ENCODE measurements at places on chromosomes 3 and 15.

DNA sequence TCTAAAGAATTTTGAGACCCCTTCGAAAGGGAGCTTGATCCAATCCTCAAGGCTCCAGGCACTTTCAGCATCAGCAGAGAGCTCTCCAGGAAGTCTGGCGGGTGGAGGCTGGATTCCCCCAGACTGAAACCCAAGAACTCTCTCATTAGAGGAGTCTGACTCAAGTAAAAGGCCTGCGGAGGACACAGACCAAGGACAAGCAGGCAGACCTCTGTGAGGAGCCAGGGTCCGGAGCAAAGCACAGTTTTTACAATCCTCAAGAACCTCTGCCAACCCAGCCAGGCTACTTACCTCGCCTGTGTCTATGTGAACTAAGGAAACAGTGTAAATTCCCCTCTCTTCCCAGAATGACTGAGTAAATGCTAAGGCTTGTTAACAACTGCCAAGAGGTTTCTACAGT is 86.2 kb downstream of the FBN1 start:
- no peaks in the 10 kb centered on the region for H3K36me3 ChIP-seq
- H3K4me3 ChIP-seq, result no peak overlapping the region
- no peaks in the 10 kb centered on the region for H3K4me1 ChIP-seq
- H3K27ac ChIP-seq, result no peak overlapping the region

DNA sequence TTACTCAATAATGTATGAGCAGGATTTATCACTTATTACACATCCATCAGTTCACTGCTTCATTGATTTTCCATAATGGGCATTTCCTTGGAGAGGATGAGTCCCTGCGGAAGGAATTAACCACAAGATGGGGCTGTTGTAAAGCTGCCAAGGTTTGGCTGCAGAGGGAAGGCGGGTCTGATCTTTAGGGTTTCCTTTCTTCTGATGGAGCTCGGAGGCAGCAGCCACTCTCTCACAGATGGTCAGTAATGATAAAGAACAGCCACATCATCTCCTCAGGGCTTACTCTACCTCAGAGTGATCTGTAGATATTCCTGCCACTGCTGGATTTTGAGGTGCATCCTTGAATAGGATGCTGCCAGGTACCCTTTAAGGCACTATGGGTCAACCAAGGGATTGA is 115.2 kb downstream of the USP13 start:
- no peaks in the 10 kb centered on the region for H3K4me1 ChIP-seq
- no peak overlapping the region for H3K27ac ChIP-seq
- no peak for DNase-seq

DNA sequence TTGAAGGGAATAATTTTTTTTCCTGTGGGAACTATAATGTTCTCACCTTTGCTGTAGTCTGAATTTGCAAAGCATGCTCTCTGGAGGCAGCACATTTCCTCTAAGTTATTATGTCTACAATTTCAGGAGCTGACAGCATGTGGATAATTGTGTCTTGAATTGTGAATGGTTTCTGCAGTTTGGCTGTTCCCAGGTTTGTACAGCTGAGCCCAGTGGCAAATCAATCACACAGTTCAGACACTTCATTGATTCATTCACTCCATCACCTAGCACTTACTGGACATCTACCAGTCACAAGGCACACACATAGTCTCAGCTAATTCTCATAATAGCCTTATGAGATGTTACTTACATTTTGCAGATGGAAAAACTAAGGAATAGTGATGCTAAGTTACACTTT is 219.0 kb upstream of the ROPN1 start:
- peaks cover 21% of the 10 kb centered on the region for H3K27me3 ChIP-seq
- no peaks in the 10 kb centered on the region for H3K4me1 ChIP-seq
- H3K4me3 ChIP-seq, result no peak overlapping the region
- H3K27ac ChIP-seq, result no peak overlapping the region
- H3K36me3 ChIP-seq, result no peaks in the 10 kb centered on the region

GRCh38 chr3:120438665-120439370 is 12.0 kb downstream of the FSTL1 start:
- H3K27me3 ChIP-seq, result peaks cover 11% of the 10 kb centered on the region
- H3K36me3 ChIP-seq, result no peaks in the 10 kb centered on the region
- DNase-seq, result no peak

DNA sequence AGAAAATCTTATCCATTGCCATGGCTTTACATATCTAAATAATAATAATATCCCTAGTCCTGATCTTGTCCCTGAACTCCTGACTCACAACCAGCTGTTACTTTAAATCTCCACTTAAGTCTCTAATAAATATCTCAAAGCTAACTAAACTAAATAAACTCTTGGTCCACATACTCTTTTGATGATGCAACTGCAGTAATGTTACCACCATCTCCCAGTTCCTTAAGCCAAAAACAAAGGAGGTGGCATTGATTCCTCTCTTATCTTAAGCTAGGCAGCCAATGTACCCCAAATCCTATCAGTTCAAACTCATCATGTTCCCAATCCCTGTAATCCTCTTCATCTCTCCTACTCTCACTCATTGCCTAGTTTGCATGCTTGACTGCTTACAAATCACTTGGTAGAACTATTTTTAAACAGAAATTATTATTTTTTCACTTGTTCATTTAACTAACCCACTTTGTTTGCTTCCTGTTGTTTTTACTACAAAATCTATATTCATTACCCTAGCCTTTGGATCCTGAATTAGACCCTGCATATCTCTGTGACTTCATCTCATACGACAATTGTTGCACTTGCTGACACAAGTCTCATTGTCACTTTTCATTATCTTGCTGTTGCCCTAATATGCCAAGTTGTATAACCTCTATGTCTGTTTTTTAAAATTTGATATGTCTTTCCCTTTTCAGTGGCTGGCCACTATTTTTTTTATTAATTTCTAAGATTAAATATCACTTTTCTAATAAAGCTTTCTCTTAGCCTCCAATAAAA is 462.2 kb downstream of the ZPLD1 start:
- H3K27me3 ChIP-seq, result no peaks in the 10 kb centered on the region
- H3K27ac ChIP-seq, result no peak overlapping the region
- no peaks in the 10 kb centered on the region for H3K4me1 ChIP-seq
- no peaks in the 10 kb centered on the region for H3K36me3 ChIP-seq

- H3K36me3 ChIP-seq, result no peaks in the 10 kb centered on the region
- no peaks in the 10 kb centered on the region for H3K27me3 ChIP-seq
- no peak overlapping the region for H3K27ac ChIP-seq
- no peak for DNase-seq
Observed at GRCh38 chr3:171648069-171648468, 162.2 kb downstream of the PLD1 start.

DNA sequence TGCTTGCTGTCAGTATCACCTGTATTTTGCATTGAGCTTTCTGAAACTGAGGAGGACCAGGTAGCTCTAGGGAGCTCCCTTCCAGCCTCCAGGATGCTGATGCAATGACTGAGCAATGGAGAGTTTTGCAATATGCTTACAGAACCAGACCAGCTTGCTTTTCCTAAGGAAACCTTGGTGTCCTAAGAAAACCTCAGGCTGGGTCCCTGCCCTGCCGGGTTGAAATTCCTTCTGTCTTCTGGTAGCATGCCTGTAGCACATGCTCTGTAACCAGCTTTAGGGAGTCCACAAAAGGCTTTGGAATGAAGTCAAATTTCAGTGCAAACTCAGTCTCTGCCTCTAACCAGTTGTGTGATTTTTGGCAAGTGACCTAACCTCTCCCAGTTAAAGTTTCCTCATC is 65.8 kb upstream of the GSK3B start:
- peaks cover 5% of the 10 kb centered on the region for H3K27me3 ChIP-seq
- H3K36me3 ChIP-seq, result peaks cover 10% of the 10 kb centered on the region
- no peak overlapping the region for H3K27ac ChIP-seq
- no peaks in the 10 kb centered on the region for H3K4me1 ChIP-seq
- H3K4me3 ChIP-seq, result no peak overlapping the region

DNA sequence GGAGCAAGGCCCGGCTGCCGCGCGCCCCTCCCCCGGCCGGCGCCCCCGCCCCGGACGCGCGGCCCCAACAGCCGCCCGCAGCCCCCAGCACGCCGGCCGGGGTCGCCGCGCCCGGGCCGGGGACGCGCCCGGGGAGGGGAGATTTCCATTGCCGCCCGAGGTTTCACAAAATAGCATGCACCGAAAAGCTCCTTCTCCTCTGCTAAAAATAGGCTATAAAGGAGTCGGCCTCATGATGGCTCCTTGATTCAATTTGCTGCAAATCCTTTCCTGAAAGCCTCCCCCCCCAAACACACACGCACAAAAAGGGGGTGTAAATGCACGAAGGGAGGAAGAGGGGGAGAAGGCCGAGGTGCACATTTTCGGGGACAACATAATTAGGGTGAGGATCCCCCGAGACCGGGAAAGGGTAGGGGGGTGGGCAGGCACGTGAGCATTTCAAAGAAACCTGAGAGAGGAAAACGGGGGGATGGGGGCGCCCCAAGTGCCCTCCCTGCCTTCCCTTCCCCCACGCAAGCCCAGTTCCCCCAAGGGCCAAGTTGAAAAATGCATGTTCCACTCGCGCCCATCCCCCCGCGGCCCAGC is 734 bp downstream of the TBL1XR1 start:
- peak overlapping the region; percentile 97 for H3K4me3 ChIP-seq
- H3K27me3 ChIP-seq, result no peaks in the 10 kb centered on the region
- peak; percentile 78 for DNase-seq
- H3K4me1 ChIP-seq, result peaks cover 66% of the 10 kb centered on the region
- H3K27ac ChIP-seq, result peak overlapping the region; percentile 96
- peaks cover 46% of the 10 kb centered on the region for H3K36me3 ChIP-seq

DNA sequence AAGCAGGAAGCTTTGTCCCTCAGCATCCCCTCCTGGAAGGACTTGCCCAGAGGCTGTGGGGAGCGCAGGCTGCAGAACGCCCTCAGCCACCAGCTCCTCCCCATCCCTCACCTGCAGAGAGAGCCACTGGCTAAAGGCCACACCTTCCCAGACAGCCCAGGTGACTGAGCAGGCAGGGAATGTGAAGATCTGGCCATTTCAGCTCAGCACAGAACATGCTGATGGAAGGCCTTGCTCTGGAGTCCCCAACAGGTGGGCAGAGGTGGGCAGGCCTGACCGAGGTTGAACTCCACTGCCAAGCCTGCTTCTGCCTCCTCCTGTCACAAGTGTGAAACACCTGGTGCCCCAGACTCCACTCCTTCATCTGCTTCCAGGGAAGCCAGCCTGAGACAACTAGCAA is 50.7 kb upstream of the SEC61A1 start:
- no peak for DNase-seq
- H3K27ac ChIP-seq, result no peak overlapping the region
- H3K27me3 ChIP-seq, result peaks cover 6% of the 10 kb centered on the region
- H3K4me3 ChIP-seq, result no peak overlapping the region
- H3K36me3 ChIP-seq, result no peaks in the 10 kb centered on the region

DNA sequence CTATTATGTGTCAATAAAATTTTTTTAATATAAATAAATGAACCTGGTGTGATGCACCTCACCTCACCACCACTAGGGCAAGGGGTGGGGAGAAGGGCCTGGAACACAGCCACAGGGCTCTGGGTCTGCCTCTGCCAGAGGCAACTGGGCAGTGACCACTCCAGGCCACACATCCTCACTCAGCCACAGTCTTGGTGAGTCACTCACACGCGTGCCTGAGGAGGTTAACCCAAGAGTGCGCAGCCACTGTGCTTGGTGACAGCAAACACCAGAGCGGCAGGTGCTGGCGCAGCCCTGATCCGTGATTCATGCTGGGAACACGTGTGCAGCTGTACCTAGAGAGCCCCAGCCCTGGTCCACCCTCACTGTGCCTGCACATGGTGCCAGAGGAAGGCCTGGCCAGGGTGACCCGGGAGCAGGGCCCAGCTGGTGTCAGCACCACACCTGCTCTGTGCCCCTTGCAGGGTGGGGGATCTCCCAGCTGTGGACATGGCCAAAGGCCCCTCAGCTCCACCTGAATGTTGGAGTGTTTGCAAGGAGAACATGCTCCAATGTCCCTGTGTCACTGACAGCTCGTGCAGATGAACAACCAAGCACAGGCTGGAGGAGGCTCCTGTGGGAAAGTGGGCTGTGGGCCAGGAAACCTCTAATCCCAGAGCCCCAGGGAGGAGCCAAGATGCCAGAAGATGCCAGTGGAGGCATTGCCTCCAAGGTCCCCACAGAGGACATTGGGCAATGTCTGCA is 2.1 kb downstream of the SLC41A3 start:
- peaks cover 16% of the 10 kb centered on the region for H3K36me3 ChIP-seq
- DNase-seq, result no peak
- H3K4me1 ChIP-seq, result peaks cover 24% of the 10 kb centered on the region
- peak overlapping the region; percentile 11 for H3K27ac ChIP-seq
- H3K4me3 ChIP-seq, result no peak overlapping the region

- no peak overlapping the region for H3K27ac ChIP-seq
- no peaks in the 10 kb centered on the region for H3K4me1 ChIP-seq
- H3K36me3 ChIP-seq, result no peaks in the 10 kb centered on the region
- DNase-seq, result no peak
Observed at GRCh38 chr3:25057379-25057778, 370.7 kb upstream of the RARB start.

GRCh38 chr3:104291437-104291851 is 1075.3 kb upstream of the ALCAM start:
- no peaks in the 10 kb centered on the region for H3K36me3 ChIP-seq
- H3K27ac ChIP-seq, result no peak overlapping the region
- H3K27me3 ChIP-seq, result no peaks in the 10 kb centered on the region
- no peak for DNase-seq
- peak overlapping the region; percentile 18 for H3K4me3 ChIP-seq
- peaks cover 14% of the 10 kb centered on the region for H3K4me1 ChIP-seq

DNA sequence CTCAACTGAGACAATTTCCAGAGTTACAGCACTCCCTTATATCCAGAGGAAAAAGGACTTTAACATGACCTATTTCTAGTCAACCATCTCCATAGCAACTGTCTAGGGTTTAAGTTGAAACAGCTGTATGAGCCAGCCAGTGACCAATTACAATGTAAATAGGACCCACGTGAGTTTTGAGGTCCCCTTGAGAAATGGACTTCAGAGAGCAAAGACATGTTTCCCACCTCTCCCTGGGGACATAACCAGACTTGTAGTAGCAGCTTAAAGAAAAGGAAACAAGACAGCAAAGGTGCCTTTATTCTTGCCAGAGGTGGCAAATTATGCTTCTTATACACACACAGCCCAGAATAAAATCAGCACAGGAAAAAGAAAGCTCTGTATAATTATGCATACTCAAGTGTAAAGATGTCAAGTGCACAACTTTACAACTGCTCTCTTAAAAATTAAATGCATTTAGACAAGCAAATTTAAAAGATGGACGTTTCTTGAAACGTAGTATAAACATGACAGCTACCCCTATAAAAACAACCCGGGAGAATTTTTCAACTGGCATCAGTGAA is 40.2 kb downstream of the SUMF1 start:
- H3K4me1 ChIP-seq, result peaks cover 44% of the 10 kb centered on the region
- no peaks in the 10 kb centered on the region for H3K27me3 ChIP-seq
- no peak for DNase-seq
- H3K27ac ChIP-seq, result peak overlapping the region; percentile 53
- no peak overlapping the region for H3K4me3 ChIP-seq
- H3K36me3 ChIP-seq, result peaks cover 22% of the 10 kb centered on the region

DNA sequence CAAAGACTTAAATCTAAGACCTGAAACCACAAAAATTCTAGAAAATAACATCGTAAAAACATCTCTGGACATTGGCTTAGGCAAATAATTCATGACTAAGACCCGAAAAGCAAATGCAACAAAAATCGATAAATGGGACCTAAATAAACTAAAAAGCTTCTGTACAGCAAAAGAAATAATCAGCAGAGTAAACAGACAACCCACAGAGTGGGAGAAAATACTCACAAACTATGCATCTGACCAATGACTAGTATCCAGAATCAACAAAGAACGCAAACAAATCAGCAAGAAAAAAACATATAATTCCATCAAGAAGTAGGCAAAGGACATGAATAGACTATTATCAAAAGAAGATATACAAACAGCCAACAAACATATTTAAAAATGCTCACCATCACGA is 749.4 kb downstream of the PLOD2 start:
- no peaks in the 10 kb centered on the region for H3K4me1 ChIP-seq
- no peaks in the 10 kb centered on the region for H3K36me3 ChIP-seq
- no peaks in the 10 kb centered on the region for H3K27me3 ChIP-seq
- no peak overlapping the region for H3K4me3 ChIP-seq
- DNase-seq, result no peak

Measured in activated T-cell treated with anti-CD3 and anti-CD28 coated beads, Interleukin-2, amount 50 U/mL, for 24 hours (primary cell).